ENCODE measurements at places on chromosomes 12 and 14.
A peak's percentile ranks its signal among the peaks of the same experiment; 100 is the strongest.

GRCh38 chr12:116717466-116718437 is 20.1 kb downstream of the SPRING1 start:
- no peak for DNase-seq

DNA sequence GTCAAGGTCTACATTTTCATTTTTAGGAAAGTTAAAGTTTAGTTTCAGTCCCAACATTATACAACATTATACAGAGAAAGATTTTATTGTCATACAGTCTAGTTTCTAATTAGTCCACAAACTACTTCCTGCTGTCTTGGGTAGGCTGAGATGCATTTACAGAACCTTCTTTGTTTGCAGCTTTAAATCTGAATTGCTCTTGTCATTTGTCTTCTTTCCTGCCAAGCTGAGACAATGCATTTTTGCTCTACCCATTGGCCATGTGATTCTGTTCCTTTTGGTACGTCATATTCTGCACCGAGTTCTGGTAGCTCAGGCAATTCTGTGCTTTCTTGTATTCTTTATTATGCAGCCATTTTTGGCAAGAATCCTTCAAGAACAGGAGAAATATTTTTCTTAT is 228.5 kb downstream of the ATP23 start:
- DNase-seq: no peak

DNA sequence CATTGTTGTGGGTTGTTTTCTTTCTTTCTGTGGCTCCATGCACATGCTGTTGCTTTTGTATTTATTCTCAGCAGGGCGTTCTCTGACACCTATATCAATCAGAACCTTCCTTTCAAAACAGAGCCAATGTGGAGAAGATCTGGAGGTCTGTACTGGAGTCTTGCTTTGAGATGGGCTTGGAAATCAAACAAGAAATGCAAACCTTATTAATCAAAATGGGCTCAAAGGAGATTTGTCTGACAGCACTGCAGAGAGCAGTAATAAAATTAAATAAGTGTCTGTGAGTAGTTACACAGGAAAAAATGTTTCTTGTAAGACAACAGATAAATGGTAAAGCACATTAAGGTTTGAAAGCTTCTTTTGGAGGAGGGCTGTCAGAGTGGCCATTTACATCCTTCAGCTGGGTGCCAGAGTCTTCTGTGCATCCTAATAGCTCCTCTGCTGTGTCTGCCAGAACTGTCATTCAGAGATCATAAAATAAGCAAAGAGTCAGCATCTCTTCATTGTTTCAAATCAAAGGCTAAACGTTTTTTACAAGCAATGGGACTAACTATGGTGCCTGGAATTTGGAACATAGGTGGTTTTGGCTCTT is 414.3 kb downstream of the NAV3 start:
- no peak for DNase-seq

DNA sequence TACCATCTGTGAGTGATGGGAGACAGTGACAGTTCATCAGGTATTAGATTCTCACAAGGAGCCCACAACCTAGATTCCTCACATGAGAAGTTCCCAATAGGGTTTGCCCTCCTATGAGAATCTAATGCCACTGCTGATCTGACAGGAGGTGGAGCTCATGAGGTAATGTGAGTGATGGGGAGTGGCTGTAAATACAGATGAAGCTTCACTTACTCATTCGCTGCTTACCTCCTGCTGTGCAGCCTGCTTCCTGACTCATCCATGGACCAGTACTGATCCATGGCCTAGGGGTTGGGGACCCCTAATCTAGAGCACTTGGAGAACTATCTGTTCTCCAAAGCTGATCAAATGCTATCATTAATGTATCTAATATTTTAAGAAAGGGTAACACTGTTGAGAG is 17.7 kb downstream of the CLEC2D start:
- no peak for DNase-seq

DNA sequence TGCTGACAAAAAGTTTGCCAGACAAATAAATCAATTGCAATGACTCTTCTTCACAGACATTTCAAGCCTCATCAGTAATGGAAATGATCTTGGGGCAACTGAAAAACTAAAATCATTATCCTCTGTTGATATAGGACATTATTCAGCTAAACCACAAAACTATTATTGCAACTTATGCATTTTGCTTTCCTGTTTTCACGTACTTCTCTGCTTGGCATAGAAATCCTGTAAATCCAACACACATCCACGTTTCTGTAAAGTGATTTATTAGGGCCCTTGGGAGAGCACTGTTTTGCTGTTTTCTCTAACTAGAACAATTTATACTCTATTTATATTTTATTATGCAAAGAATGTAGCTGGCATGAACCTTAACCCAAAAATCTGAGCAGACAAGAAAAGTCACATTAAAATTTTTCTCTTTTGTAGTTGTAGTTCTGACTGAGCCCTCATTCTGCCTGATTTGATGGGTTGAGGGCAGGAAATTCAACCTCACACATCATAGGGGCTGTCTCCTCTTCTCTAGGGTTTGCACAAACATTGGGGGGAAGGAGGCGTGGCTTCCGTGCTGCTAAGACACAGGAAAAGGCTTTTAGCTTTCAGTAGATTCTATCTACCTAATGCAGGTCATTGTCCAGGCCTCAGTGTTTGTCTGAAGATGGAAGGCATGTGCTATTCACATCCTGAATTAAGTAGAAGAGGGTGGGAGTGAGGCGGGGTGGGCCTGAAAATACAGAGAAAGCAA is 11.5 kb upstream of the NUP107 start:
- peak; percentile 75 for DNase-seq

GRCh38 chr14:87888136-87888999 is 104.6 kb downstream of the GALC start:
- DNase-seq: no peak

GRCh38 chr12:42483521-42483790 is 106.1 kb downstream of the PRICKLE1 start:
- DNase-seq: peak; percentile 17

DNA sequence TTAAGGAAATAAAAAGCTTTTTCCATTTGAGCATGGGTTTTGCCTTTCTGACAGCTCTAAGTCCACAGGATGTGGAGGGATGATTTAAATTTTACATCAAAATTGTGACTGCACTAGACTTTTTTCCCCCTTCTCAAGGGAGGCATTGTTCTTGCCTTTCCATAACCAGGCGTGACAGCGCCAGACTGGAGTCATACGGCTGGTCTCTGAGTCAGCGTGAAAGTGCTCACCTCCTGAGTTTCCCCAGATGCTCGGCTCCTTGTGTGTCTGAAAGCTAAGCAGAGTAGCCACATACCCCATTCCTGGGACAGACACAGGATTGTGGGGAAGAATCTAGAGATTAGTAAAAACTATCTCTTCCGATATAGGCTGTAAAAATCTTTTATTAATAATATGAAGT is 43.1 kb downstream of the SOX5 start:
- DNase-seq: peak; percentile 38

GRCh38 chr14:58662759-58663158 is 25.0 kb downstream of the DACT1 start:
- DNase-seq: no peak

DNA sequence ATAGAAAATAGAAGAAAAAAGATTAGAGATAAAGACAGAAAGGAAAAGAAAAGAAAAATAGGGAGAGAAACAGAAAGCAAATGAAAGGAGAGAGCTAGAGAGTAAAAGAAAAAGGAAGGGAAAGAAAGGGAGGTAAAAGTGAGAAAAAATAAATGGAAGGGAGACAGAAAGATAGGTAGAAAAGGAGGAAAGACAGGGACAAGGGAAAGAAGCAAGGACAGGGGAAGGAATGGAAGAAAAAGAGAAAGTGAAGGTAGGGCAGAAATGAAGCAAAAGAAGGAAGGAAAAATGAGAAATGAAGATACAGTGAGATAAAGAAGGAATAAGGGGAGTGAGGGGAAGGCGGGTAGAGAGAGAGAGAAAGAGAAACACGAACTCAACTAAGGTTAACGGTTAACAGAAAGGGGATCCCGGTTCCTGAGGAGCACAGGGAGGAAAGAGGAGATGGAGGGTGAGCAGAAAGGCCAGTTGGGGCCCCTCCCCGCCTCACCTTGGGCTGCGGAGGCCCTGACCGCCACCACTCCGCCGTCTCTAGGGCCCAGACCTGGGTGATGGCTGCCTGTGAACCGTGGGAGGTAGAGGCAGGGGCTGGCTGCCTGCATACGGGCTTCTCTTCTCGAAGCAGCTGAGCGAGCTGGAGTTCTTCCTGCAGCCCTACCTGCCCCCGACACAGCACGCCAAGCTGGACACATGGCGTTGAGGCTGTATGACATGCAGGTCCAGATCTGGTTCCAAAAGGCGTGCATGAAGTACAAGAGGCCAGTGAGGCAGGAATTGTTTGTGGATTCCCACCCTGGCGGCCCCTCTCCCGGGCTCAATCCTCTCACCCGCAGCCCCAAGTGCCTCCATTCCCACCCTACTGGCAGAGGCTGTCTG is 59.5 kb downstream of the SMUG1 start:
- DNase-seq: no peak

DNA sequence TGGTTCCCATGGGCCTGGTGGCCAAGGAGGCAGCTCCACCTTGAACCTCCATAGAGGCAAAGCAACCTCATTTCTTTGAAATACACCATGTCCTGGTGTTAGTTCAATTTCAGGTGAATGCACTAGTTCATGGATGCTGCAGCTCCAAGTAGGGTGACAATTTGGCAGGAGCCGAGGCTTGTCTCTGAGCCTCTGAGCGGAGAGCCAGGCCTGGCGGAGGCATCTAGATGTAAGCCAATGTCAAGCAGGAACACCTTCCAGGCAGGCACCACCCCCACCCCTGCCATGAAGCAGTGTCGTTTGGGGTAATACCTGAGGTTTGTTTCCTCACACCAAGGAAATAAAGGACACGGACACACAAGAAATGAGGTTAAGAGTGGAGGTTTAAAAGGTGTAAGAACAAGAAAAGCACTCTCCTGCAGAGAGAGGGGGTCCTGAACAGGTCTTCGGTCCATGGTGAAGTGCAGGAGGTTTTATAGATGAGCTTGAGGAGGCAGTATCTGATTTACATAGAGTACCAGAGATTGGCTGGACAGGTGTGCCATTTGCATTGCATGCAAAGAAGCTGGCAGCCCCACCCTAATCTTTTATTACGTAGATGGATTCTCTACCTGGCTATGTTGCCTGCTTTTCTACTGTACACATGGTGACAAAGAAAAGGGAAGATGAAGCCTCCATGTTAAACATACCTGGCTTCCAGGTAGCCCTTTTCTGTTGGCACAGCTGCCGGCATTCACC is 60.3 kb downstream of the RIN3 start:
- no peak for DNase-seq

GRCh38 chr14:69629225-69630127 is 18.1 kb downstream of the SUSD6 start:
- DNase-seq: no peak

DNA sequence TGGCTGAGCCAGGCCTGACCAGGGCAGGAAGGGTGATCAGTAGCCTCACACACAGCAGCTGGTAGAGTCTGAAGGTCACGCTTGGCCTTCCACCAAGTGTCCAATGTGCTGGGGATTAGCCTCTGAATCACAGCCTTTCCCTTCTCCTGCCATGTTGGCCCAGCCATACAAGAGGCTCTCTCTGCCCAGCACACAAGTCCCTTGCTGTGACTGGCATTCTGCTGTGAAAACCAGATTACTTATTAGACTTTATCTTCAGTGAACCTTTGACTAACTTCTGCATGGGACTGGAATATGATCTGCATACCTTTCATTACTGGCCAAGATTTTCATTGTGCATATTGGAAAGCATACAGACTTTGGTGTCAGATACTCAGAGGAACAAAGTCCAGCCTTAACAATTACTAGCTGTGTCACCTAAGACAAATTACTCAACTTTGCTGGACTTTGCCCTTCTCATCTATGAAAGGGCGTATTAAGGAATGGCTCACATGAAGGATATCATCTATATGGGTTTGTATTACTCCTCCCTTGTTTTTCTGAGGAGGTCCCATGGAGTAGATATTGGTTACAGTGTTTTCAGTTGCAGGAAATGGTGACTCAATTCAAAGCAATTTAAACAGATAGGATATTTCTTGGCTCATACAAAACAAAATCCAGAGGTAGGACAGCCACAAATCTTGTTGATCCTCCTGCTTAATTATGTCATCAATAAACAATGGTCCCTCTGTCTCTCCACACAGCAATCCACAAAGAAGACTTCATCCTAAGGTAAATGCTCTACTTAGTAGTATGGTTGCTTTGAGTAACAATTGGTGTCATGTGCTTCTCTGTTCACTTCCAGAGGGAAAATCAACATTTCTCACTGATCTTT is 99.6 kb downstream of the DYRK2 start:
- no peak for DNase-seq

- no peak for DNase-seq
These were observed 587 bp downstream of the DLK1 start for GRCh38 chr14:100727086-100727872.

DNA sequence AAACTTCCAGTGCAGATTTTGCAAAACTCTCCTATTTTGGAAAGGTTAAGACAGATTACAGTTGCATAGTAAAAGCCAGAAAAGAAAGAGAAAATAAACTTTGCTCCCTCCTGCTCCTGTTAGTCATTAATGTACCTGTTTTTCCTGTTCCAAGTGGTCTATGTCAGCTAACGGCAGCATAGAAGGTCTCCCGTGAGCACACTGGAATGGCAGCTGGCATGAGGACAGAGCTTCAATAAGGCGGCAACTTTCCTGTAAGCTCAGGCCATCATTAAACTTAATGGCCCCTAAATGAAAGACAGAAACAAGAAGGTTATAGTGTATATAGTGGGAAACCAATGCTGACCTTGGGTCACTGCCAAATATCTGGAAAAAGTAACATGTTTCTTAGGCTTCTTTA is 16.0 kb downstream of the EIF2B2 start:
- DNase-seq: no peak

GRCh38 chr12:130428116-130428515 is 90.4 kb downstream of the PIWIL1 start:
- DNase-seq: no peak

GRCh38 chr12:122090759-122091515 is 12.4 kb downstream of the MLXIP start:
- DNase-seq: no peak

DNA sequence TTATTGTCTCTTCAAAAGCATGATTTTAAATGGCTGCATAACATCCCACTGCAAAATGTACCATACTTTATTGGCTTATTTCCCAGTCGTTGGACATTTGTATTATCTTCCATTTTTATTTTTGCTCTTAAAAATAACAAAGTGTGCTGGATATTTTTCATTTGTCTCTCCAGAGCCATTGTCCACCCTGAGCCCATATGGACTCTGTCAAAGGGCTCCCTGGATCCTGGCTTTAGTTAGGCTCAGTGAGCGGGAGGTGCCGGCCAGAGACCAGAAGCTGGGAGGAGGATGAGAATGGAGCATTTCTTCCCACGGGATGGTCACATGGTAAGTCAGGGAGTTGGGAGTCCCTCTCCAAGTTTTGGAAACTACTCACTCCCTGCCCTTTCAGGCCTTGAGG is 296.9 kb downstream of the NUAK1 start:
- no peak for DNase-seq

- DNase-seq: peak; percentile 43
These were observed 589 bp upstream of the HVCN1 start for GRCh38 chr12:110689281-110690126.

DNA sequence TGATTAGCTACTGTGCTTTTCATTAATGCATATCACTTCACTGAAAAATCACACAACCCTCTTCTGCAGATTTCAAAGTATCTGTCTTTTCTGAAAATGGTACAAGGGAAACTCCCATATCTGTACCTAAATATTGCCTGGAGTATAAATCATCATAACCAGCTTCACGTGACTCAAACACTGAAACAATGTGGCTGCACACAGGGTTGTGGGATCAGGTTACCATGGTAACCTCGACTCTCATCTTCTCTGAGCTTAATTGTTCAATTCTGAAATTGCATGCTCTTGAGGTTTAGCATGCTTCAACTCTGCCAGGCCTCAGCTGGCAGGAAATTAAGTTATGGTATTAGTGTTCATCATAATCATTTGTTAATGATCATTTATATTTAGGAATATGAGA is 77.5 kb upstream of the CPSF6 start:
- DNase-seq: peak; percentile 65

GRCh38 chr14:41423503-41423902 is 183.2 kb upstream of the LRFN5 start:
- DNase-seq: no peak
